CD8-positive, alpha-beta memory T cell (primary cell): ENCODE measurements at places on chromosomes 2 and 18. TPM values are rescaled to one million over a fixed set of nuclear protein-coding genes. Genes with fewer than 3 reads are reported as not detected.

- H3K27me3 ChIP-seq, result no peaks in the 10 kb centered on the region
- DNase-seq, result no peak
- H3K4me3 ChIP-seq, result no peak overlapping the region
- H3K4me1 ChIP-seq, result no peaks in the 10 kb centered on the region
- H3K27ac ChIP-seq, result no peak overlapping the region
- no peaks in the 10 kb centered on the region for H3K36me3 ChIP-seq
These were observed 29.5 kb downstream of the DIPK1C start for GRCh38 chr18:74427442-74428112.

- peaks cover 60% of the 10 kb centered on the region for H3K36me3 ChIP-seq
- H3K4me3 ChIP-seq, result no peak overlapping the region
- no peaks in the 10 kb centered on the region for H3K27me3 ChIP-seq
- no peaks in the 10 kb centered on the region for H3K4me1 ChIP-seq
- H3K27ac ChIP-seq, result no peak overlapping the region
These were observed 78.5 kb downstream of the UGGT1 start for GRCh38 chr2:128169497-128169896.

GRCh38 chr2:236811062-236811656, 241.5 kb downstream of the ACKR3 start:
- DNase-seq, result no peak
- no peak overlapping the region for H3K4me3 ChIP-seq
- no peak overlapping the region for H3K27ac ChIP-seq
- no peaks in the 10 kb centered on the region for H3K36me3 ChIP-seq
- H3K4me1 ChIP-seq, result no peaks in the 10 kb centered on the region

- no peak overlapping the region for H3K27ac ChIP-seq
- no peak overlapping the region for H3K4me3 ChIP-seq
- H3K36me3 ChIP-seq, result no peaks in the 10 kb centered on the region
- no peaks in the 10 kb centered on the region for H3K27me3 ChIP-seq
These were observed 4.1 kb downstream of the ESPNL start for GRCh38 chr2:238104226-238104690.

DNA sequence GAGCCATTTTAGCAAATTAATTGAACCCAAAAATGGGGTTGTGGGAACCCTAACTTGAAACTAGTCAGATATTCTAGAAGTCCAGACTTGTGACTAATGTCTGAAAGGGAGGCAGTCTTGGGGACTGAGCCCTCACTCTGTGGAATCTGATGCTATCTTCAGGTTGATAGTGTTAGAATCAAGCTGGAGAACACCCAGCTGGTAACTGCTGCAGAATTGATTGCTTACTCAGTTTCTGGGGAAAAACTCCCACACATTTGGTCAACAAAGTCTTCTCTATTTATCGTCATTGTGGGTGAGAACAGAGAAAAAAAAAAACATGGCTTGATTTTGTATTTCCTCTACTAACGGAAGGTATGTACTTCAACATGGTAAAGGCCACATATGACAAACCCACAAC, 1925.8 kb upstream of the CELF4 start:
- H3K27ac ChIP-seq, result no peak overlapping the region
- DNase-seq, result no peak
- H3K4me1 ChIP-seq, result no peaks in the 10 kb centered on the region
- H3K36me3 ChIP-seq, result no peaks in the 10 kb centered on the region
- no peaks in the 10 kb centered on the region for H3K27me3 ChIP-seq

GRCh38 chr18:54218299-54218698, 6.2 kb downstream of the MBD2 start:
- no peaks in the 10 kb centered on the region for H3K36me3 ChIP-seq
- no peaks in the 10 kb centered on the region for H3K27me3 ChIP-seq
- no peak overlapping the region for H3K27ac ChIP-seq

DNA sequence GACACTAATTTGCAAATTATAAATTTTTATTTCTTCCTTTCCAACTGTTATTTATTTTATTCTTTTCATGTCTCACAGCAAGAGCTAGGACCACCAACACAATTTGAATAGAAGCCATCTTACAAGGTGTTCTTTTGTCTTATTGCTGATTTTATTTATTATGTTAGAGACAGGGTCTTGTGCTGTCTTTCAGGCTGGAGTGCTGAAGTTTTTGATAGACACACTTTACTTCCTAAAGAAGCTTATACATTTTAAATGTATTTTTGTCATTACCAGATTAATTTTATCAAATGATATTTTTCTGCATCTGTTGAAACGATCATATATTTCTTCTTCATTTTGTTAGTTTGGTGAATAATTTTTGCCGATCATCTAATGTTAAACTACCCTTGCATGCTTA, 130.3 kb upstream of the BCL2L11 start:
- no peak overlapping the region for H3K27ac ChIP-seq
- no peak for DNase-seq
- peaks cover 16% of the 10 kb centered on the region for H3K4me1 ChIP-seq
- no peaks in the 10 kb centered on the region for H3K36me3 ChIP-seq

- H3K27me3 ChIP-seq, result no peaks in the 10 kb centered on the region
- no peak for DNase-seq
- no peak overlapping the region for H3K4me3 ChIP-seq
- no peak overlapping the region for H3K27ac ChIP-seq
These were observed 541.8 kb upstream of the CDH2 start for GRCh38 chr18:28718696-28719095.

DNA sequence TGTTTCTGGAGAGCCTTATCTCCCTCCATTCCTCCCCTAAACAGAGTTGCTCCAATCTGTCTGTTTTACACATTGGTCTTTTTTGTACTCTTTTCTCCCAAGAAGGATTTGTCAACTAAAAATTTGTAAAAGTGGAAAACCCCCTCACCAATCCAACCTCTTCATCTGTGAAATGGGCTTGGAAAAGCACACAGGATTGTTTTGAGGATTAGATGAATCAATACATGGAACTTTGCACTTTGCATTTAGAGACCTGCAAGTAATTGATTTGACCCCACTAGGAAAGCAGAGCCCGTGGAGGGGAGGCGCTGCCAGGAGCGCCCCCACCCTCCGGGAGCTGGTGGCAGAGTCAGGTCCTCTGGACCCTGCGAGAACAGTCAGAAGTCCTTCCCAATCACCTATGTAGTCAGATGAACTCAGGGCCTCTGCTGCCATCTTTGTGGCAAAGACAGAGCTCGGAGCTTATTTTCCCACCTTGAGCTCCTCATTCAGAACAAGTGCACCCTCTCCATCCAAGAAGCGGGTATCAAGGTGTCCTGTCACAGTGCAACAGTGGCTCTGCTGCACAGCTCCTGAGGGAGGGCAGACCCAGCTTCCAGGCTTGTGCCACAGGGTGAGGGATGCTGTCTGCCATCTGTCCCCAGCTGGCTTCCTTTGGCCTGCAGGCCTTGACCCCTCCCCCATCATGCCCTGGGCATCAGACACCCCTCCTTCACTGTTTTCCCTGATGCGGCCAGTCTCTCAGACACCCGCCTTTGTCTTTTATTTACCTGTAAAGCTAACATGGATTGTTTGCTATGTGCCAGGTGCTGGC, 1.7 kb upstream of the TMEM185B start:
- DNase-seq, result no peak
- H3K4me3 ChIP-seq, result no peak overlapping the region
- no peaks in the 10 kb centered on the region for H3K27me3 ChIP-seq
- H3K36me3 ChIP-seq, result no peaks in the 10 kb centered on the region
- H3K27ac ChIP-seq, result no peak overlapping the region

DNA sequence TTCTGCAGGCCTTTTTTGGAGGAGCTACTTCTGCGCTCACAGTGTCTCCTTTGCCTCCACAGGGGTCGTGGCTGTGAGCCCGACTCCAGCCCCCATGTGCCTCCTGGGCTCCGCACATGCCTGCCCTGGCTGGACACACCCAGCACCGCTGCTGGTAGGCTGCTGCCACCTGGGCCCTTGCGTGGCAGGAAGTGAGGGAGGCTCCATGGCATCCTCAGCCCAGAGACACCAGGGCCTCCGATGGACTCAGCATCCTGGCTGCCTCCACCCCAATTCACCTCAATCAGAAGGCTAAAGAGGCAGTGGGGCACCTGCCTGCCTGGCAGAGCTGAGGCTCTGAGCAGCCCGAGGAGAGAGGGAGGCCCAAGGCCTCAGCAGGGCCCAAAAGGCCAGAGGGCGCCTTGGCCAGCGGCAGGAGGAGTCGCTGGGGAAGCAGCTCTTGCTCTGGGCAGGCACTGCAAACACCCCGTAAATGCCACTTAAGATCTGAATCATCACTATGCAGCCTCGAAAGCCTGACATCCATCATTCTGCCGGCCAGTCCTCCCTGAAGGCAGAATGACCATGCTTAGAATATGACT, 68.3 kb upstream of the OTOS start:
- no peak overlapping the region for H3K4me3 ChIP-seq
- H3K27ac ChIP-seq, result no peak overlapping the region
- DNase-seq, result no peak
- H3K36me3 ChIP-seq, result no peaks in the 10 kb centered on the region

GRCh38 chr2:43328832-43329231, 102.4 kb upstream of the ZFP36L2 start:
- H3K27ac ChIP-seq, result no peak overlapping the region
- H3K4me3 ChIP-seq, result no peak overlapping the region
- H3K4me1 ChIP-seq, result no peaks in the 10 kb centered on the region
- DNase-seq, result no peak
- no peaks in the 10 kb centered on the region for H3K36me3 ChIP-seq

DNA sequence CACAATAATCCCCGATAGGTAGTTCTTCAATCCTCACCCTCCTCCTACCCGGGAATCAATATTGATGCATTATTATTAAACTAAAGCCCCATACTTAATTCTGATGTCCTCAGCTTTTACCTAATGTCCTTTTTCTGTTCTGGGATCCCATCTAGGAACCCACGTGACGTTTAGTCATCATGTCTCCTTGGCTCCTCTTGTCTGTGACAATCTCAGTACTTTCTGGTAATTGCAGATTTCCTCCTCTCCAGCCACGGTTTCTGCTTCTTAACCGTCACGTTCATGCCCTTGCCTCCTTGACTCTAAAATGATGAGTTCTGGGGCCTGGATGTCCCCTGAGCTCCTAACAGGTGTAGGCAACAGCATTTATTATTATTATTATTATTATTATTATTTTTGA, 2.9 kb upstream of the DGKD start:
- DNase-seq, result no peak
- H3K36me3 ChIP-seq, result no peaks in the 10 kb centered on the region
- peaks cover 24% of the 10 kb centered on the region for H3K4me1 ChIP-seq
- no peak overlapping the region for H3K4me3 ChIP-seq
- no peaks in the 10 kb centered on the region for H3K27me3 ChIP-seq

DNA sequence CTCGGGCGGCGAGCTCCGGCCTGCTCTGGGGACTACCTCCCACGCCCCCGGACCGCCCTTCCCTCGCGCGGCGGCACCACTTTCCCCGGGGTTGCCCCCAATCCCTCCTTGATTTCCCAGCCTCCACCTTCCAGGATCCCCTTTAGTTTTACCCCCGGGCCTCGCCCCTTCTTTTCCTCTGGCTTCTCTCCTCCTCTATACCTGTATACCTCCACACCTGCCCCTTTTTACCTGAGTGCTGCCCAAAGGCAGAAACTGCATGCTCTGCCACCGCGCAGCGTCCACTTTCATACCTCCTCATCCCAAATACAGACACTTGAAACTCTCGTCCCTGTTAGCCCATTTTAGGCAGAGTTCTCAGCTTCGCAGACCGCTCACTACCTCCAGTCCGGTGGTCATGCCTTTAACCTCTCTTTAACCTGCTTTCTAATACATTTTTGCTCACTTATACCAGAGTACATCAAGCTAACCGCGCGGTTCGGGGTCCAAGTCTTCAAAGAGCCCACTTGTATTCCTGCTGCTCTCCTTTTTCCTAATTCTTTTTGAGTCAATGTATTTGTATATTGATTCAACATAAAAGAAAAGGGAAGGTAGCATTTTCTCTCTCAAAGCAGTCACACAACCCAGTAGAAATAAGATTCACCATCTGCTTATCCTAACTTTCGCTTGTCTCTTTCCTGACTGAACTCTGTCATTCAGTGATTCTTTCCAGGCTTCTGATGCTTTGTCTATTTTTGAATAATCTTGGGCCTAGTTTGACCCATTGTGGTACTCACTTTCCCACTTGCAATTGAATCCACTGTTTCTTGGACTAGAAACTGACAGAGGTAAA, 901 bp downstream of the SPOPL start:
- H3K27ac ChIP-seq, result peak overlapping the region; percentile 63
- DNase-seq, result no peak
- H3K36me3 ChIP-seq, result no peaks in the 10 kb centered on the region
- H3K4me1 ChIP-seq, result peaks cover 21% of the 10 kb centered on the region
- H3K4me3 ChIP-seq, result peak overlapping the region; percentile 74
- no peaks in the 10 kb centered on the region for H3K27me3 ChIP-seq

- H3K4me1 ChIP-seq, result no peaks in the 10 kb centered on the region
- H3K36me3 ChIP-seq, result no peaks in the 10 kb centered on the region
- H3K27ac ChIP-seq, result no peak overlapping the region
- no peaks in the 10 kb centered on the region for H3K27me3 ChIP-seq
- H3K4me3 ChIP-seq, result no peak overlapping the region
These were observed 91.9 kb downstream of the PPP1R1C start for GRCh38 chr2:182077448-182078142.

GRCh38 chr2:100397976-100398375, 19.5 kb downstream of the CHST10 start:
- no peak for DNase-seq
- H3K27me3 ChIP-seq, result no peaks in the 10 kb centered on the region
- H3K36me3 ChIP-seq, result no peaks in the 10 kb centered on the region

GRCh38 chr2:19547321-19547720, 188.9 kb upstream of the OSR1 start:
- no peaks in the 10 kb centered on the region for H3K4me1 ChIP-seq
- H3K36me3 ChIP-seq, result no peaks in the 10 kb centered on the region
- H3K4me3 ChIP-seq, result no peak overlapping the region
- DNase-seq, result no peak

DNA sequence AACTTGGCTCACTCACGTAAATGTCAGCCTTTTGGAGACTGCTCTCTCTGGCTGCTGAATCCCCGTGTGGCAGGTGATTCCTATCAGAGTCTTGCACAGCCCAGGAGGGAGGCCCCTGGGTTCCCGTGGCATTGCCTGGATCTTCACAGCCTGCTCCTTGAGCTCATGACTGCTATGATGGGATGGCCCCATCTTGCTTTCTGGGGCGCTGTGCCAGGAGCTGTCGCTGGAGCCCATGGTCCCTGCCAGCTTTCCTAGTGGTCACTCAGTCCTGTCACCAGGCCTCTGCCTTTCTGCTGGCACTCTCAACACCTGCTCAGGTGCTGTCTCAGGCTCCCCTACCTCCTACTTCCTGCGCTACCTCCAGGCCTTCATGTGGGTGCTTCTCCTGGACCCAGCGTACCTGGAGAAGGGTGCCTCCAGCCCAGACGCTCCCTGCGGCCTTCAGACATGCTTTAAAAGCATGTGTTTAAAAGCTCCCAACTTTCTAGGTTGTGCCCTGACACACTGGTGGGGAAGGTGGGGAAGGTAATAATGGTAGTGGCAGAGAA, 110.1 kb downstream of the MCFD2 start:
- DNase-seq, result no peak
- H3K4me1 ChIP-seq, result no peaks in the 10 kb centered on the region
- H3K27ac ChIP-seq, result no peak overlapping the region
- no peaks in the 10 kb centered on the region for H3K27me3 ChIP-seq
- no peaks in the 10 kb centered on the region for H3K36me3 ChIP-seq
- H3K4me3 ChIP-seq, result no peak overlapping the region

The C2orf15 gene
- 0.92 TPM for total RNA-seq

The ACVR1C gene
- 0.61 TPM for total RNA-seq

The UCN gene
- 2.6 TPM for total RNA-seq

The GBX2 gene
- total RNA-seq, result not detected

The DLX2 gene
- total RNA-seq, result not detected

The CENPA gene
- total RNA-seq, result 18.2 TPM

The COLEC12 gene
- total RNA-seq, result 0.04 TPM

The MARCHF4 gene
- not detected for total RNA-seq

The DLGAP1 gene
- 0.07 TPM for total RNA-seq
